ENCODE measurements at places on chromosomes 16 and 17.
A peak's percentile ranks its signal among the peaks of the same experiment; 100 is the strongest.

DNA sequence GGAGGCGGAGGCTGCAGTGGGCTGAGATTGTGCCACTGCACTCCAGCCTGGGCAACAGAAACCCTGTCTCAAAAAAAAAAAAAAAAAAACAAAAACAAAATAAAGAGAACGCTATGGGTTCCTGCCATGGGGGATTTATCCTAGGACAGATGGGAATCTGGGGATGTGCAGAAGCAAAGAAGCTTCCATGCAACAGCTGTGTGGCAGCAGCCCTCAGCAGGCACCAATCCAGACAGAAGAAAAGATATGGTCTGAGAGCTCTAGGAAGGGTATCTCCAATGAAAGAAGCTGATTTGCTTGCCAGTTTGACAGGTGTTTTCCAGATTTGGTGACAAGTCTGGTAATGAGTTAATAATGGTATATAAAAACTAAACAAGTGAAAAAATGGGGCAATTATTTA is 11.6 kb downstream of the MYO19 start:
- no peak for DNase-seq

DNA sequence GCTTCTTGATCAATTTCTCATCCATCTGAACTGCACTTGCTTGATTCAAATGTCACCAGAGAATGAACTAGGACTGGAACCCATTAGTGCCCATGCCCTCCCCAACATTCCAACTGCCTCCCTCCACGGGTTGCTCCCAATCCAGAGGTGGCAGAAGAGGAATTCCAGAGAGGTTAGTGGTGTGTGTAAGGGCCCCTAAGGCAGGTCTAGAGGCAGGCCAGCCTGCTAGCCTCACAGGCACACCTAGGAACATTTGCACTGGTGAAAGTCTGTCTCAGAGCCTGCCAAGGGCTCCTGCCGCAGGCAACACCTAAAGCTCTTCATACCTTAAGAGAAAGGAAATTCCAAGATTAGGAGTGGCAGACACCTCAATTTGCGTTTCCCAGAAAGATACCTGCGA is 21.2 kb upstream of the CMTM4 start:
- DNase-seq: no peak

DNA sequence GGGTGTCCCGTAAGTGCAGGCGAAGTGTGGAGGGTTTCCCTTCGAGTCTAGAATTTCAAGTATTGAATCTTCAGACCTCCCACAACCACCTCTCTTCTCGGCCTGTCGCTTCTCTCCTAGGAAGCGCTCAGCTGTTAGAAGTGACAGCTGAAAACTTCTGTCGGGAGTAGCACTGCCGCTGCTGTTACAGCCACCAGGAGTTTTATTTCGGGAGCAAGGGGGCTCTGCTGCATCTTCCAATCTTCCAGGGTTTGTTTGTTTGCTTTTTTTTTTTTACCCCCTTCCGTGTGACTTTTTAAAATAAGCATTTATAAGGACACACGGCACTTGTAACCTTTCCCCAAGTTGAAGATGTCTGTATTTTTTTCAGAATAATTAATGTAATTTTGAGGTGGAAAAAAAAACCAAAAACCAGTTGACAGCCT is 767 bp downstream of the RPS6KB1 start:
- peak; percentile 42 for DNase-seq

DNA sequence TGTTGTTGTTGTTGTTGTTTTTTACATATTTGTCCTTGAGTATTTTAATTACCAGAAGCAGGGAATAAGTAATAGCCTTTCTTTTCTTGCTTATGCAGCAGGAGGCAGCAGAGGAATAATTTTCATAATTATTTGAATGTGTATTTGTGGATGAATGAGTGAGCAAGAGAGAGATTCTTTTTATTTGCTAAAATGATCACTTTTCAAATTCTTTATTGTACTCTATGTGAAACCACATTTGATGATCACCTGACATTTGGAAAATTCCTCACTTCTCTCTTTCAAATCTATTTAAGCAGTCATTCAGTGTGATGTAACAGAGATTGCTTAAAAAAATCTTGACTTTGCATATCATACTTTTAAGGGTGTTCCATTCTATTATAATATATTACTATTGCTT is 223.6 kb downstream of the BCAS3 start:
- no peak for DNase-seq

DNA sequence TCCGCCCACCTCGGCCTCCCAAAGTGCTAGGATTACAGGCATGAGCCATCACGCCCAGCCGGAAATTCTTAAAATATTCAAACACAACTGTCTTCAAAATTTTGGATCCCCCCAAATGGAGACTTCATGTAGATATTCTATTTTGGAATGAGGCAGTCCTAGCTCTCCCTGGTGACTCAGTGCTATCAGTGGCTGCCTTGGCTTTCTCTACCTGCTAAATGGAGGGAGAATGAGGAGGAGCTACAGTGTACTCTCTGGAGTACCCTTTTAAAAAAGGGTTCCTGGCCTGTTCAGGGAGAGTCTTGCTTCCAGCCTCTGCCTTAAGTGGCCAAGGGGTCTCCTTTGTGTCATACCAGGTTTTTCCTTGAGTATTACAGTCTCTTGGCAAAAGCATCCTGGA is 10.8 kb downstream of the ALKBH5 start:
- DNase-seq: no peak

- DNase-seq: no peak
Measured at GRCh38 chr16:87501117-87501516, 8.3 kb upstream of the ZCCHC14 start.

DNA sequence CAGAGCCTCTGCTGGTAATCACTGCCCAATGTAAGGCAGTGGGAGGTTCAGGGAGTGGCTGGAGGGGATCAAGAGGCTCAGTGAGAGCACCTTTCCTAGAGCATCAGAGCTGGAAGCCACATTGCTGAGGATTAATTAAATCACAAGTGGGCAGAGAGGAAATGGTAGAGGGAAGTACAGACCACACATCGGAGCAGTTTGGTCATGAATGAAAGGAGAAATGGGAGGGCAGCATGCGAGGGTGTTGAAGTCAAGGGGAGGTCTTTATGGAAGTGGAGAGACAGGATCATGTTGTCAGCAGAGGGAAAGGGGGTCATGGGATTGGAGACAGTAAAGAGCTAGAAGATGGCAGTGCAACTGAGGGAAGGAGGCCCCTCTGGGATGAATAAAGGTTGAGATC is 2.3 kb downstream of the CCL17 start:
- no peak for DNase-seq

- DNase-seq: peak; percentile 33
Measured at GRCh38 chr17:58531661-58532554, 17.5 kb upstream of the MTMR4 start.

Measured in SW480 (cell line).